ENCODE measurements at places on chromosomes 2 and 18.

GRCh38 chr2:100670232-100670631, 107.4 kb downstream of the PDCL3 start:
- DNase-seq, result no peak

- DNase-seq, result no peak
These were observed 43.8 kb downstream of the CDH19 start for GRCh38 chr18:66560094-66560493.

DNA sequence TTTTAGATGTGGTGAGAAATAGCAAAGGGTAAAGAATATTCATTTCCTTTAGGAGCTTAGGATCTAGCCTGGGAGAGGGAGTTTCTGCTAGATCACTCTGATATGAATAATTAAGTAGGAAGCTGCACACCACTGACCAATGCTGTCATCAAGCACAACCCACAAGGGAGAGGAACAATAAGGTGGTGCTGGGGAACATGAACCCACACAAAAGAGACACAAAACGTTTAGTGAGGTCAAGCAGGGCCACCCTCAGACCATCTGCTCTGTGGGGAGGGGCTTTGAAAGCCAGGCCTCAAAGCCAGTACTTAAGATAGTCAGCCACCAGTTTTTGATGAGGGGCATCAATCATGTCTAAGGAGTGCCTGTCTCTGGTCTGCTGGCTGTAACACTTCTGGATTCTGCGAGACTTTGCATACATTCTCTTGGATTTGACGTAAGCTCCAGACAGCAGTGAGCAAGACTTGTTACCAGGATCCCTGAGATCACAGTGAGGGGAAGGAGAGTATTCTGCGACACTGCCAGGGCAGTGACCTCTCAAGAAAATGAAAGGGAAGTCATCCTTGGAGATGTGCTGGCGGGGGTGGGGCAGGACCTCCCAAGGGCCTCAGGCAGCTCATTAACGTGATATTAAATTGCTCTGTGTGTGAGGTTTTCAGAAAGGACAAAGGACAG, 127.0 kb downstream of the CCBE1 start:
- DNase-seq, result no peak

- DNase-seq, result no peak
These were observed 25.7 kb upstream of the LNPK start for GRCh38 chr2:176027806-176028205.

DNA sequence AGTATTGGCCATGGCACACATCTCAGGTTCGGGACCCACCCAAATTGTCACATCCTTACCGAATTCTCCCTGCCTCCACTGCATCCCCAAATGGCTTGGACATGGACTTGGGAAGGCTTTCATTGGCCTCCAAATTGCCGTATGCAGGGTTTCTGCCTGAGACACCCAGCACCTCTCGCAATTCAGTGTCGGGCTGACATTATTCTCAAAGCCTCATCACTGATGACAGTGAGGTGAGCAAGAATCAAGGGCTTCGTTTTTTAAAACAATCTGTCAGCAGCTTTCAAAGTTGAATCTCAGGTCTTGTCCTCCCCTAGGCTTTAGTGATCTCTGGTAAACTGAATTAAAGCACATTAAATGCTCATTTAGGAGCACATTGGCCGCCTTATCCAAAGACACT, 29.5 kb upstream of the TGFA start:
- DNase-seq, result no peak

- no peak for DNase-seq
These were observed 16.2 kb downstream of the ATG16L1 start for GRCh38 chr2:233267516-233268245.

DNA sequence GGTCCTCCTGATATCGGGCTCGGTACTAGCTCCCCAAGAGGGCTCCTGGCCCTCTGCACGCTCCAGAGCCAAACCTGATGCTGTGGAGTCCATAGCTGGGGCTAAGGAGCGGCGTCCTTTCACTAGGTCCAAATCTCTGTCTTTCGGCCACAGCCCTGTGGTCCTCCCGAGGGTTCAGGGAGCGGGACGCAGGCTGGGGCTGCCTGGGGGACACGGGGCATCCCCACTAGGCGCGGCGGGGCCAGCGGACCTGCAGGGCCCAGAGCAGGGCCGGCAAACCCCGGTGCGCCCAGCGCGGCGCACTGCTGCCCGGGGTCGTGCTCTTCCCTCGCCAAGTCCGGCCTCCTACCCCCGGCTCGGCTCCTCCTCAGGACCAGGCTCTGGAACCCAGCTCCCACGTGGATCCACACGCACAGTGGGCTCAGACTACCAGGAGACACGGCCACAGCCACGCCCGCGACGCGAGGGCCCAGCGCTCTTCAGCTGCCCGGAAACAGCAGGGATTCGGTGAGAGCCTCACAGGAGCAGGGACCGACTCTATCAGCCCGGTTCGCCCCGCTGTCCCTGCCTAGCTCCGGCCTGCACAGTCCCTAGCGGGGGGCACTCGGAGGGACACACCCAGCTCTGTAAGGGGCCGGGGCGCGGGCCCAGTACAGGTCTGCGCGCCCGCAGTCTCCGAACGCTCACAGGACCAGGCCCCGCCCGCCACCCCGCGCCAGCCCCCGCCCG, 593 bp downstream of the ZNF514 start:
- DNase-seq, result peak; percentile 83

DNA sequence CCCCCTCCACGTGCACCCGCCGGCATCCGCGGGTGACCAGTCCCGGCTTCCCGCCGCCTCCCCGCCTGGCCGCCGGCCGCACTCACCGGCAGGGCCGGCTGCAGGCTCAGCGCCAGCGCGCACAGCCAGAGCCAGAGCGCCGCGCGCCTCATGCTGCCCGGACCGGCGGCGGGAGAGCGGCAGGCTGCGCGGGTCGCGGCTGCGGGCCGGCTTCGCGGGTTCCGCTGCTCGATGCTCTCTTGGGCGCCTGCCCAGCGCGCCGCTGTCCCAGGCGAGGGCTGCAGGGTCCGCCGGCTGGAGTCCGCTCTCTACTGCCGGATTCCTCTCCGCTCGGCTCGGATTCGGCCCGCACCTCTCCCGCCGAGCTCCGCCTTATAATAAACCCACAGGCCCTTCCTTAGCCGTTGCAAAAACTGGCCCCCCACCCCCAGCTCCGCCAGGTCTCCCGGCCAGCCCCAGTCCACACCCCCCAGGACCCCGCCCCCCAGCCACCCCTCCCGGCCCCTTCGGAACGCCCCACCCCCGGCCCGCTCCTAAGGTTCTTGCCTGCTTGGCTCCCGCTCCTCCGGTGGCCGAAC, at the start of gene SDC1:
Gene SDC1, minus strand, starts transcription at position 415 of the 578 bp plus-strand sequence. Its CDS starts 263 bp downstream, at position 152.
- peak; percentile 42 for DNase-seq

- DNase-seq, result no peak
These were observed 50.5 kb downstream of the QPCT start for GRCh38 chr2:37394796-37395555.

- peak; percentile 69 for DNase-seq
These were observed 169.2 kb downstream of the ZFP36L2 start for GRCh38 chr2:43057026-43057741.

DNA sequence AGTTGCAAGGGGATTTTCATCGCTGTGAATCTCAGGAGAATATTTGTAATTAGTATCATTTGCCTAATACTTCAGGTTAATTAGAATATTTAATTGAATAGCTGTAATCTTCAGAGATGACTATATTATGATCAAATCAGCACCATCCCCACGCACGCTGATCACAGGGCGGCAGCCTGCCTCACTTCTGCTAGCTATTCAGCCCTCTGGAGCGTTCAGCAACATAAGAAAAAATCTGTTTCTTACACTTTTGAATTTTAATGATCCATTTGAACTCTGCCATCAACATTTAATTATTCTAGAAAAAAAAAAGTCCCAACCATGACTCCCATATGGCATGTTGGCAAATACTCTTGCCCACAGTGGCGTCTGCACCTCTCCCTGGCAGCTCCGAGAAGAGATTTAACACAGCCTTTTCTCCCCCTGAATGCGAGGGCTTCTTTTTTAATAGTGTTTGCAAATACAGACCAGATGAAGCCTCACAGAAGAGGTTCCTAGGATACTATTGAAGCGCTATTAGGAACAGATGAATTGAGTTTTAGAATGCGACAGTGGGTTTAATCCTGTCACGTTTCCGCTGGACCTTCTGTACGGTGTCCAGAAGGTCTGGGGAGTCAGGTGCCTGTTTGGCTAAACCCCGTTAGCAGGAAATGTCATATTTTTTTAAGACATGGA, 731.9 kb upstream of the SALL3 start:
- DNase-seq, result no peak

All from right cardiac atrium (tissue), 5 donors.